Osteocyte (in vitro differentiated cells): ENCODE measurements at places on chromosomes 12 and 14.

GRCh38 chr12:90017316-90017715 lies 308.7 kb upstream of the ATP2B1 start:
- DNase-seq: no peak

DNA sequence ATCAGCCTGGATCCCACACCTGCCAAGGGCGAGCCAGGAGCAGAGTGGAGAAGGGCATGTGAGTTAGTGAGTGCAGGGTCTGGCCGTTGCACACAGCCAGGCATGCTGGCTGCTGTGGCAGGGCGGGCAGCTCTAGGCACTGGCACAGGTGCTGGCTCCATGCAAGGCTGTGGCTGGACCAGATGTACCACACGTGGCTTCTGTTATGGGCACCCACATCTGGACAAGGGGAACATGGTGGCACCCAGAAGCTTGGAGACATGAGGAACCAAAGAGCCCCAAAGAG lies 20.1 kb downstream of the SERPINA3 start:
- DNase-seq: no peak

DNA sequence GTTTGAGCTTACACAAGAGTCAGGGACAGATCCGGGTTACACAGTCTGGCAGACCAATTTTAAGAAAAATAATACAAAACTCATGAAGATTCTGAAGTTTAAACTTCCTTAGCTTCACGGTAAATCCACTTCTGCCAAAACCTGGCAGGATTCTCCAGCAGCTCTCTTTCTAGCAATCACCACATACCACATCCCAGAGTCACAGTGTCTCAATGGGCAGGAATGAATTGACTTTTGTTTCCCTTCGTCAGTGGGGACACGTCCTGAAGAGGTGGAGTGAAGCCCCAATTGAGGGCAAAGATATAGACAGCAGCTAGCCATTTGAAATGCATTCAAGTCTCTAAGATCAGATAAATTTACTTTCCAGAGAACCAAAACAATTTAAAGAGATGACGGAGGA lies 117.1 kb upstream of the ARHGAP5 start:
- no peak for DNase-seq

- DNase-seq: no peak
Observed at GRCh38 chr14:71529848-71530247, 402.4 kb upstream of the RGS6 start.

- no peak for DNase-seq
Observed at GRCh38 chr14:104425171-104425681, 154.3 kb upstream of the C14orf180 start.

GRCh38 chr12:62250671-62251608 lies 9.3 kb upstream of the USP15 start:
- no peak for DNase-seq

DNA sequence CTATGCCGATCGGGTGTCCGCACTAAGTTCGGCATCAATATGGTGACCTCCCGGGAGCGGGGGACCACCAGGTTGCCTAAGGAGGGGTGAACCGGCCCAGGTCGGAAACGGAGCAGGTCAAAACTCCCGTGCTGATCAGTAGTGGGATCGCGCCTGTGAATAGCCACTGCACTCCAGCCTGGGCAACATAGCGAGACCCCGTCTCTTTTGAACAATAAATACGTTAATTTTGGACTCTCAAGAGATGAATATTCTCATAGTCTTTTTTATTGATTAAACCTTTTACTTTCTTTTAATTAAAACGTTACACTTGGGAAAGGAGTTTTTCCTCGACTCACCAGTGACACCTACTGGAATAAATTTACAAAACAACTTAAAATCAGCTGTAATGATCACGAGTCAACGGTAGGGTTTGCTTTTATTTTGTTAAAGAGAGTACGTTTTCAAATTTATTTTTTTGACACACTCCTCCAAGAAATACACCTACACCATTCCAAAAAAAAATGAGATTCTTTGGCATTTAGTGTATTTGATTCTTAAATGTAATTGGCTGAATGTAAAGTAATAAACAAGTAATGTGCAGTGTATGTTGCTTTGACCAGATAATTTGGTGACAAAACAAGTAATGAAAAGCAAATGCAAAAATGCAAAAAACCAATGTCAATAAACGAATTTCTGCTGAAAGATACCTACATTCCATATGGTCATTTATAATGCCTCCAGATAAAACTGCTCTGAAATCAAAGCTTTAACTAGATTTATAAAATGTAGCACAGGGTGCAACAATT lies 687 bp upstream of the RPS29 start:
- no peak for DNase-seq

DNA sequence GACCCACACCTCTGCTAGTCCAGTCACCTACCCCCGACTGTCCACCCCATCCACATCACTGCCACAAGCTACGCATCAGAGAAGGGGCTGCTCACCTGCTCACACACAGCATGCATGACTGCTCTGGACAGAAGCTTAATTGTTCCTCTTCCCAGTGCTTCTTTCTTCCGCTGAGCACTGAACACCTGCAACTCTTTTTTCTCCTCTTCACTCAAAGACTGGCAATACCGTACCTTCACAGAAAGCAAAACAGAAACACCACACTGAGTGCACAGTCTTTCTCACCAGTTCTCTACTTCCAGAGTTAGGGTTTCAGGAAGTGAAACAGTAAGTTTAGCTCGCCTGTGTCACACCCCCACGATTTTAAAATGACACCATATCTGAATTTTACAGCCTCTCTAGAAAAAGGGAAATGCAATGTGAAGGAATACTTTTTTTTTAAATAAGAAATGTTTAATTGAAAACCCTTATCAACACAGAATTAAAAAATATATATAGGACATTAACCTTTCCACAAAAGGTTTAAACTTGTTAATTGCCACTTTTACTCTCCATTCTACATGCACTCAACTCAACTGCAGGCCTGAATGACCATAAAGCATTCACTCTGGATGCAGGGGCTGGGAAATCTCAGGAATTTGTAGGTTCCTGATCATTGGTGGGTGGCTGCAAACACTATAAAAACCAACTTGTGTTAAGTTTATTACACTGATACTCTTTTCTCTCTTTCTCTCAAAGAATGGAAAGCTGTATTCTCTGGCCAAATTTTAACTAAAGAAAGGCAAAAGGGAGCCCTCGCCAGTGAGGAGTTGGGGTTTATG lies 120.0 kb downstream of the PRICKLE1 start:
- no peak for DNase-seq

- DNase-seq: no peak
Observed at GRCh38 chr14:58477653-58478052, 50.1 kb downstream of the KIAA0586 start.

DNA sequence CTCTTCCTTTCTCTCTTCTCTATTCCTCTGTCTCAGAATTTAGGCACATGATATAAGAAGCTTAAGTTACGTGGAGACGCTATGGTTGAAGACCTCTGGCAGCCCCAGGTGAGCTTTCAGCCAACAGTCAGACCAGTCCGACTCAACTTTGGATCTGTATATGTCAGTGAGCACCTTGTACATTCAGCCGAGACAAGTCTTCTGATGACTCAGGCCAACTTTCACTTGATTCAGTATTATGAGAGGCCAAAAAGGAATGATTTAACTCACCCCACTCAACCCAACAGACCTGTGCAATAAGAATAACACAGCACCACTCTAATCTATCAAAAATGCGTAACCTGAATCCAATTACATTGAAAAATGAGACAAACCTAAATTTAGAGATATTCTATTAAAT lies 47.5 kb upstream of the FOXG1 start:
- DNase-seq: no peak

GRCh38 chr14:40623643-40624042 lies 983.0 kb upstream of the LRFN5 start:
- DNase-seq: no peak

DNA sequence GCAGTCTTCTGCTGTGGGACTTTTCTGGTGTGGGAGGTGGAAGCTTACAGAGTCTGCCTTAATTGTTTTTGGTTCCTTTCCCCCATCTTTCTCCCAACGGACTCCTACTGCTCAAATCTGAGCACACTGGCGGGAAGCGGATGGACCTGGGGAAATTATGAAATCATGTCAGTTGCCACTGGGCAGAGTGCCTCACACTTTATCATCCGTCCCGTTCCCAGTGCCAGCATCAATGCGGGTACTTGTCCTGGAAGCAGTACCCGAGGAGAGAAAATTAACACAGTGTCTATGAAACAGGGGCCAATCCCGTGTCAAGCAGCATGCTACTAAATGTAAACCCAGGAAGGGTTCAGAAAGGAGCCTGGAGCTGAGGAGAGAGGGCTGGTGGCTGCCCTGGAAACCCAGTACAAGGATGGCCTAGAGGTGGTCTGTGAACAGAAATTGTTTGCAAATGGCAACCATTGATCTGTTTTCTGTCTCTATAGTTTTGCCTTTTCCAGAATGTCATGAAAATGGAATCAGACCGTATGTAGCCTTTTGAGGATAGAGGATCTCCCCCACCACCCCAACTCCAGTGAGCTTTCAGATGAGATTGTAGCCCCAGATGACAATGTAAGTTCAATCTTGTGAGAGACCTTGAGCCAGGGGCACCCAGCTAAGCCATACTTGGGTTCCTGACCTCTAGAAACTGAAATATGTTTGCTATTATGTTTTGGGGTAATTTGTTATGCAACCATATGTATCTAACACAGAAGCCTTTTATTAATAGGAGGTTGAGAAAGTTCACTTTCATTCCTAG lies 908 bp upstream of the CDKL1 start:
- DNase-seq: no peak

- no peak for DNase-seq
Observed at GRCh38 chr12:50581226-50582184, 76.7 kb downstream of the DIP2B start.
